ENCODE measurements at places on chromosomes 6 and 20. TPM values are rescaled to one million over a fixed set of nuclear protein-coding genes. Genes with fewer than 3 reads are reported as not detected.

ASIP gene
- total RNA-seq: not detected

PPP1R14C gene
- 1.7 TPM for total RNA-seq

C6orf47 gene
- total RNA-seq: 14.5 TPM

PGC gene
- total RNA-seq: not detected

IPCEF1 gene
- not detected for total RNA-seq

SYS1 gene
- total RNA-seq: 26.8 TPM

ERVFRD-1 gene
- total RNA-seq: not detected

GRM4 gene
- total RNA-seq: 0.17 TPM

RAET1L gene
- not detected for total RNA-seq

PRICKLE4 gene
- 0.76 TPM for total RNA-seq

CFAP206 gene
- 0.53 TPM for total RNA-seq

TTK gene
- 18.9 TPM for total RNA-seq

All from A549 treated with ZK216348 at 1 μM for 4 hours (cell line).